NCI-H510A treated with DMSO at 0.1 percent for 48 hours (cell line): ENCODE measurements at places on chromosomes 6 and 20.

DNA sequence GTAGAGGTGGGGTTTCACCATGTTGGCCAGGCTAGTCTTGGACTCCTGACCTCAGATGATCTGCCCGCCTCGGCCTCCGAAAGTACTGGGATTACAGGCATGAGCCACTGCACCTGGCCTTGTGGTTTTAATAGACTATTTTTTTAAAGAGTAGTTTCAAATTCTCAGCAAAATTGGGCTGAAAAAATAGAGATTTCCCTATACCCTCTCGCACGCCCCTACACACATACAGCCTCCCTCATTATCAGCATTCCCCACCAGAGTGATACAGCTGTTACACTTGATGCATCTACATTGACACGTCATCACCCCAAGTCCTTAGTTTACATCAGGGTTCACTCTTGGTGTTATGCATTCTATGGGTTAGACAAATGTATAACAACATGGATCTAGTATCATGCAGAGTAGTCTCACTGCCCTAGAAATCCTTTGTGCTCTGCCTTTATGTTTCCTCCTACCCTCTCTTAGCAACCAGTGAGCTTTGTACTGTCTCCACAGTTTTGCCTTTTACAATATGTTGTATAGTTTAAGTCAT is 103.6 kb downstream of the CDYL start:
- no peak for DNase-seq

GRCh38 chr6:156598071-156598854 is 178.9 kb upstream of the ARID1B start:
- peak; percentile 52 for DNase-seq

DNA sequence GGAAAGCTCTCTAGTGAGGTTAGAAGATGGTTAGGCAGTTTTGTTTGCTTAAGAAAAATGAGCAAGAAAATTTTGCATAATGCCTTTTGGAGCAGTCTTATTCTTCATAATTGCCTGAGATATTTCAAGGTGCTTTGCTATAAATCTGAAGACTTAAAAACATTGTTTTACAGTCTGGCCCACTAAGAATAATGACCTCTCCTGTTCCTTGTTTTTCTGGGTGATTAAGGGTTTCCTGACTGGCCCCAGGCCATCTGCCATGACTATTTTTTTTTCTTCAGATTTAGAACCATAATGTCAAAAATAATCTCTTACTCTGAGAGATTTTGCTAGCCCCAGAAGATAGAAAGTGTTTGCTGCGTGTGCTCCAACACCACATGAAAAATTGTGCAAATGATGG is 72.3 kb upstream of the CENPW start:
- DNase-seq, result no peak

GRCh38 chr6:168192195-168192900 is 113.3 kb upstream of the FRMD1 start:
- peak; percentile 32 for DNase-seq

- no peak for DNase-seq
These were observed 353.4 kb upstream of the JAG1 start for GRCh38 chr20:11027224-11027623.

GRCh38 chr6:47170617-47170947 is 128.4 kb upstream of the ADGRF1 start:
- DNase-seq, result no peak

- DNase-seq, result no peak
These were observed 110.6 kb downstream of the PLEKHG1 start for GRCh38 chr6:150710236-150710635.
